Stimulated activated CD4-positive, alpha-beta T cell treated with anti-CD3 and anti-CD28 coated beads, Interleukin-15, amount 100 ng/mL, for 48 hours (primary cell): ENCODE measurements at places on chromosomes 12 and 14.

GRCh38 chr12:10241290-10241689 is 28.6 kb downstream of the GABARAPL1 start:
- DNase-seq = no peak

DNA sequence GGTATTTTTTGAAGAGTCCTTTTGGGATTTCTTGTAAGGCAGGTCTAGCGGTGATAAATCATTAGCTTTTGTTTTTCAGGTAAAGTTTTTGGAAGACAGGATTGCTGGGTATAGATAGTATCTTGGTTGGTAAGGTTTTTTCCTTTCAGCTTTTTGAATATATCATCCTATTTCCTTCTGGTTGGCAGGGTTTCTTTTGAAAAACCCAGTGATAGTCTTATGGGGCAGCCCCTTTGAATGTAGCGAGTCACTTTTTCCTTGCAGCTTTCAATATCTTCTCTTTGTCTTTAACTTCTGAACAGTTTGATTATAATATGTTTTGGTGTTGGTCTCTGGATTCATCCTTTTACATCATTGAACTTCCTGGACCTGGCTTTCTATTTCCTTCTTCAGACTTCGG is 20.2 kb downstream of the TMX1 start:
- no peak for DNase-seq

DNA sequence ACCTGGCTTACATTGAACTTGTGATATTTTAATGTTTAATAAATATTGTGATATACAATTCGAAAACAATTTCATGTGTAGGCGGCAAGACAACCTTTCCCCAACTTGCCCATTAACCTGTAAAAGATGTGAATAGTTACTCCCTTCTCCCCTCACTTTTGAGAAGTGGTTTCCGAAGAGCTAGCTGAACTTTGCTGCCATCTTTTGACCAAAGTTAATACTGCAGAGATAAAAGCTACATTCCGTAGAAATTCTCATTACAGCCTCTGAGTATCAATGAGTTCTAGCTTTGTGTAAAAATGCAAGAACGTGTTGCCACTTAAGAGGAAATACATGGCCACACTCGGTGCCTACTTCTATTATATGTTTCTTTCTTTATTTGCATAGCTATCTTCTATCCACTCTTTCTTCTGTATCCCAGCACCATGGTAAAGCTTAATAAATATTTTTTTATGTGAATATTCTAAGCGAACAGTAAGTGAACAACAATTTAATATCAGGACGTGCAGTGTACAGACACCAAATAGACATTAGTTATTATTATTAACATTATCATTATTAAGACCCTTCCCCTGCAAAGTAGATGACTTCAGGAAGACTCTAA is 105.1 kb upstream of the TMEM260 start:
- no peak for DNase-seq

GRCh38 chr12:84585776-84586395 is 326.7 kb downstream of the SLC6A15 start:
- no peak for DNase-seq

DNA sequence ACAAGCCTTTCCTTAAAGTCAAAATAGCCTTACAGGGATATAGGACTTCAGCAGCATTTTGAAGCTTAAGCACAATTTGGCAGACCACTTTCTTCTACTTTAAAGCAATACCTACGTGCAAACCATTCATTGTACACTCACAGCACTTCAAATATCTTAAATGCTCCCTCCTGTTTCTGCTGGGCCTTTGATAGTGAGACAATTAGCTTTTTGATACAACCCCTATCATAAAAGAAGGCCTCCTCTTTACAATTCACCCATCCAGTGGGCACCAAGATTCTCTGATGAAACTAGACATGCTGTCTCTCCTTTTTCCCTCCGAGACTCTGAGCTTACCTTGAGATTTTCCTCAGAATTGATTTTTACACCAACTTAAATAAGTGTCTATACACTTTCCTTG is 157.5 kb upstream of the FAR2 start:
- DNase-seq = no peak

GRCh38 chr14:30842431-30842830 is 31.9 kb upstream of the COCH start:
- DNase-seq = no peak

- DNase-seq = no peak
Measured at GRCh38 chr12:63934936-63935335, 90.4 kb downstream of the SRGAP1 start.

- no peak for DNase-seq
Measured at GRCh38 chr12:119229205-119229604, 50.5 kb downstream of the HSPB8 start.

GRCh38 chr14:52836063-52836462 is 44.7 kb upstream of the GNPNAT1 start:
- DNase-seq = no peak

GRCh38 chr14:105374389-105374788 is 23.9 kb upstream of the TEX22 start:
- no peak for DNase-seq

GRCh38 chr14:92690171-92691011 is 58.0 kb downstream of the LGMN start:
- no peak for DNase-seq

DNA sequence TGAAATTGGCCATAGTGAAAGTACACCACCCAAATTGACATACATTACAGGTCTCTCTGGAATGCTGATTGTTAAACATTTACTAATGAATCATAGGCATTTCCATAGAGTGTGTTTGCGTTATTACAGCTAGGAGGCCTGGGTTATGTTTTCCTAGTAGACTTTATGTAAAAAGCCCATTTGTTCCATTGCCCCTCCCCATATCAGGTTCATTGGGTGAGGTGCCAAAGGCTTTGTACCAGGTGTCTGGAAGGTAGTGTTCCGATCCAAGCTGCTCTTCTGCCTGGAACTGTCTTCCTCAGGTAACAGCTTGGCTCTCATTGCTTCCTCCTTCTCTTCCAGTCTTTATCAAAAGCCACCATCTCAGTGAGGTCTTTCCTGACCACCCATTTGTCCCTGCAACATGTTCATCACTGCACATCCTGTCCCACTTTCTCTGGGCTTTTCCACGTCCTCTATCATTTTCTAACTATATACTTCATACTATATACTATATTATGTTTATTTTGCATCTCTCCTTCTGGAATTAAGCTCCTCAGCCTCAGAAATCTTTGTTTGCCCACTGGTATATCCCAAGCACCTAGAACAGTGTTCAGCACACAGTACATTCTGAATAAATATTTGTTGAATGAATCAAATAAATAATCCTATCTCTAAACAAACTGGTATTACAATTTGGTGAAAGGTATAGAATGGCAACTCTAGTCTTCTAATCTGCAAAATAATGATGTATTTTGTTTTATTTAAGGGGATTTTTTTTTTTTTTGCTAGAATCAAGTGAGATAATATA is 252.3 kb downstream of the KTN1 start:
- DNase-seq = no peak

GRCh38 chr14:87260460-87260859 is 732.5 kb downstream of the GALC start:
- no peak for DNase-seq

- DNase-seq = no peak
Measured at GRCh38 chr12:16833376-16834015, 227.5 kb upstream of the LMO3 start.

- no peak for DNase-seq
Measured at GRCh38 chr12:132836795-132837331, 8.2 kb upstream of the GOLGA3 start.

DNA sequence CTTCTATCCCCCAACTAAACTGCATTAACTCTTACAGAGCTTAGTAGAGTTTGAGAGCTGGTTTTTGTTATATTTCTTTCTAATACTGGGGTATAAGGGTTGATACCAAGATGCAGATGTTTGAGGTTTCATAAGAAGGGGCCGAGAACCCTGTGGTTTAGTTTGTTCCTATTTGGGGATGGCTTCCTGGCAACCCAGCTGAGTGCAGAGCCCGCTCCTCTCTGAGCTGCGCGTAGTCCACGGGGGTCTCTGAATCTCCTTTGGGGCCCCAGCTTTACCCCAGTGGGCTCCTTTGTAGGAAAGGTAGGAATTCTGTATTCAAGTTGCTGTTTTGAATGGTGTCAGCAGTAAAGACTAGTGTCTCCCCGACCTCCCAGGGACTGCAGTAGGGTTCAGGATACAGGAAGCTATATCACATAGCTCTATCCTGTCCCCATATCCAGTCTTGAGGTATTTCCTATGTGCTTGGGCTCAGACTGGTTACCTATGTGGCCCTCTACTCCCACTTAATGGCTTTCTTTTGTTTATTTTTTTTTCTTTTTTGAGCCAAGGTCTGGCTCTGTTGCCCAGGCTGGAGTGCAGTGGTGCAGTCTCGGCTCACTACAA is 25.4 kb downstream of the PLXNC1 start:
- no peak for DNase-seq

DNA sequence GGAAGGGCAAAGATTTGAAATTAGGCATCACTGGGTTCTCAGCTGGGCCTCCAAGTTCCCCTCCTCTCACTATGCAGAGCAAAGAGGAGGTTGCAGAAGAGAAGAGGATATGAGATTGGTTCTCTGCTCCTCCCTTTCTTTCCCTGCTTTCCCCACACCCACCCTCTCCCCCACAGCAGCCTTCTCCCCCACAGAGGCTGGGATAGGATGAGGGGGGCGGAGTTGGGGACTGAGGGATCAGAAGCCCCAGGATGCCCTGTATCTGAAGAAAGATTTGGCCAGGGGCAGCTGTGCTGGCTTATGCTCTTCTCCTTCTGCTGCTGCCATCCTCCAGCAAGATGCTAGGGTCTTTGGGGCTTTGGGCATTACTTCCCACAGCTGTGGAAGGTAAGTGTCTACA is at the start of gene AMHR2:
AMHR2 (plus strand) TSS at position 259 of the 400 bp plus-strand sequence; CDS start at position 339, 80 bp downstream.
- no peak for DNase-seq

GRCh38 chr12:127355061-127355841 is 911.7 kb upstream of the TMEM132C start:
- DNase-seq = no peak

- no peak for DNase-seq
Measured at GRCh38 chr14:45381091-45381490, 128.1 kb upstream of the MIS18BP1 start.

DNA sequence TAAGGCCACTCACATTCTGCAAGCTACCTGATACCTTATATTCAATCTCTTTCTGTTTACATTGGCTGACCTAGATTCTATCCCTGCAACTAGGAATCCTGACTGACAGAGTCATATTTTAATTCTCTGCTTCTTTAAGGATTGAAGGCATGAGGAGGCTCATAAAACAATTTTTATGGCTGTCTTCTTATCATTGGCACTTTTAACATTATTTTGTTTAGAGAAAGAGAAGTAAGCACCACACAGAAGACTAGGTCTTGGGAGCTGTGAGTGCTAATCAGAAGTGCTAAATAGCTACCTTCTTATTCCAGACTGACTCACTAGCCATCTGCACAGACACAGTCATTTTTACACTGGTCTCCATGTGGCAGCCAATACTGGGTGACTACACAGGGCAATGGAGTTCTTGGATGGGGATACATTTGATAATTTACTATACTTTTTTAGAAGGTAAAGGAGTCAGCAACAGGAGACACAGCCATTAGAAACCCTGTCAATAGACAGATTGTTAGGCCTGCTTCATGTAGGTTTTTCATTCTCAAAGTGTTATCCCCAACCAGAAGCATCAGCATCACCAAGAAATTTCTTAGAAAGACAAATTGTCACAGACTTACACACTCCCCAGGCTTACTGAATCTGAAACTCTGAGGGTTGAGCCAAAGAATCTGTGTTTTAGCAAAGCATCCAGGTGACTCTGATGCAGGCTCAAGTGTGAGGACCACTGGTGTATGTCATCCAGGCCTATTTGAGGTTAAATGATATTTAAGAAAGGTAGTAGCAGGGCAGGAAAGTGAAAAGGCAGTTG is 214.1 kb downstream of the DUSP6 start:
- DNase-seq = no peak

GRCh38 chr14:37270629-37271028 is 72.9 kb downstream of the MIPOL1 start:
- no peak for DNase-seq

DNA sequence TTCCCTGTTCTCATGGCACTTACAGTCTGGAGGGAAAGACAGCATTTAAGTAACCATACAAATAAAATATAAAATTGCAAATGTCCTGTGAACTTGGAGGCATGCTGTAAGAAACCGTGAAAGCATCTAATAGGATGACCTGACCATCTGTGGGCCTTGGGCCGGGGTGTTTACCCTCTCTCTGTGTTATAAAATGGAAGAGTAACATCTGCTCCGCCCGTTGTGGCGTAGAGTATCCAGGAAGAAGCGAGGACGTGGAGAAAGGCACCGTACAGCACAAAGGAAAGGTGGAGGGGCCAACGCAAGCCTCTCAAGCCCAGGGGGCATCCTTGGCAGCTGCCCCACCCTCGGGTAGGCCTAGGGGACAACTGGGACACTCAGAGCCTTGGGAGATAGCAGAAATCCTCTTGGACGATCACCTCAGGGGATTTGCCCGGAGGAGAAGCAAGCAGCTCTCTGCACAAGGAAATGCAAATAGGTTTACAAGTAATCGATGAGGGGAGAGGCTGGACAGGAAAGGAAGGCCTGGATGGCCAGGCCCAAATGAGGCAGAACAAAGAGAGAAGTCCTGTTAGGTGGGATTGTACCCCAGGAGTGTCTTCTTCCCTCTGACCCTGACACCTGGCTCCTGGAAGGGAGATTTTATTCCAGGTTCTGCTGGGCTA is 26.2 kb downstream of the VSX2 start:
- no peak for DNase-seq

- DNase-seq = no peak
Measured at GRCh38 chr12:43289426-43289801, 262.6 kb downstream of the ADAMTS20 start.

GRCh38 chr14:68787092-68787992 is 5.5 kb downstream of the ZFP36L1 start:
- no peak for DNase-seq

DNA sequence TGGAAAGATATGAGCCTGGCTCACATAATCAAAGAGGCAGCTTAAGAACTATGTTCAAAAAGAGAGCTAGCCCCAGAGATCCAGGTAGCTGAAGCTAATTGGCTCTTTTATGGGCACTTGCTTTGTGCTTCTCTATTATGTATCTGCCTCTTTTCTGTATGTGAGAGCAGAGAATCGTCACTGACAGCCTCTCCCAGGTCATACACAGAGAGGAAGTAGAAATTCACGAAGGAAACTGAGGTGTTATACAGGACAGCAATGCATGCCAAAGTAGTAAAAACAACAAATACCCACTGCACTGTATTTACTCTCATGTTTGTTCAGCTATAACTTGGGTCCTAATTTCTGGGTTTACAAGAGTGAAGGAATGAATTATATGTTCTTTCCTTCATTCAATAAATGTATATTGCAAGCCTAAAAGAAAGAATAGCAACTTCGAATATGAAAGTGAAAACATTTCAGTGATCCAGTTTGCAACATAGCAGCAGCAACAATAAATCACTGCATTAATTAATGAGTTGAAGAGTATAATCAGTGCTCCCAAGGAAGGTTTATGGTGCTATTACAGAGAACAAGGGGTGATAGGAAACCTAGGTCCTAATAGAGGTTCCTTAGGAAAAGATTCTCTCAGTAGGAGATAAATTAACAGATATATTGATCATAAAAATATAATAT is 47.1 kb upstream of the ATXN7L3B start:
- no peak for DNase-seq

- DNase-seq = no peak
Measured at GRCh38 chr14:21993070-21993469, 319.5 kb upstream of the OR4E1 start.
